LHCN-M2 (cell line): ENCODE measurements at places on chromosomes 3 and 15.

DNA sequence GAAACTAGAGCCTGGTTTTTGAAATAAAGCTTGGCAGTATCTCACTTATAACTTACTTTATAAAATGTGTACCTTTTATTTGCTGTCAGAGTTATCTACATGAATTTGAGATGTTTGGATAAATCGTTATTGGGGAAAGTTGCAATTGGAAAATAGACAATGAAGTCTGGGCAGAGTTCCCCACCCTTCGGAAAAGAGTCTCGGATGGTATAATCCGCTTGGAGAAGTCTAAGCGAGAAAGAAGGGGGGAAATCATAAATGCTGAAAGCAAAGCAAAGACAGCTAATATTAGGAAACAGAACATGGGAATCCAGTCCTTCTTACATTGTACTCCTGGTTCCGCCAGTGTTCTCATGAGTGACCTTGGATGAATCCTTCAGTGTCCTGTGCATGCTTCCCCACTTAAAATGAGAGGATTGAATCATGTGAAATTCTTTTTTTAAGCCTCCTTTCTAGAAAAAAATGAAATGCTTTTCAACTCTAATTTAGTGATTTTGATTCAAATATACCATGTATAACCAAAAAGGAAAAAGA, 162.4 kb downstream of the ATG7 start:
- DNase-seq = no peak

- no peak for DNase-seq
These were observed 919.7 kb upstream of the CADM2 start for GRCh38 chr3:84039099-84039498.

DNA sequence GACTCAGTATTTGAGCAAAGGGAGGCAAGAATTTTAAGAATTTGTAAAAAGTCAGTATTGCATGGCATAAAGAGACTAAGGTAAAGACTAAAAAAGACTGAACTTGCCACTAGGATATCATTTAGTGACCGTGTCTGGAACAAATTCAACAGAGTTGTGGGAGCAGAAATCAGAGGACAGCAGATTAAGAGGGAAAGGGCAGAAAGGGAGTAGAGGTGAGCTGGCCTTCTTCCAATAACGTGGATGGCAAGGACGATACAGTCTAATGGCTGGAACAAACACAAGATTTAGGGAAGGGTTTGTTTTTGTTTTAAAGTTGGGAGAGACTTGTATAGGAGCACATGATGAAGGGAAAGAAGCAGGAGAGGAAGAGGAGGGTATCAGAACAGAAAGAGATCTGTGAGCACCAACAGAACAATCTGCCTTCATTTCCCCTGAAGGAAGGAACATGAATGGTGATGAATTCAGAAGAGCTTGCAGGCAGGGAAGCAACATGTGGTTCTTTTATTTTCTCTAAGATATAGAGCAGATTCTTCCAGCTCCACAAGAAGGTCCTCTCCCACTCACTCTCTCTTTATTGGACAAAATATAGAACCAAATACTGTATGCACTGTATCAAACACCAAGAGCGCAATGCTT, 8.6 kb downstream of the VGLL4 start:
- DNase-seq = no peak

- DNase-seq = no peak
These were observed 148.1 kb upstream of the PEX5L start for GRCh38 chr3:180184816-180185215.

- DNase-seq = peak; percentile 75
These were observed 345.3 kb downstream of the CHST2 start for GRCh38 chr3:143464850-143465249.
